Mesothelial cell of epicardium (in vitro differentiated cells): ENCODE measurements at places on chromosomes 4 and X. TPM values are rescaled to one million over a fixed set of nuclear protein-coding genes. Genes with fewer than 3 reads are reported as not detected.

ARHGAP24 gene
- total RNA-seq = 15.0 to 16.7 TPM (median 15.2 TPM) in 3 replicates

ZNF280C gene
- 14.2 to 14.8 TPM (median 14.5 TPM) in 3 replicates for total RNA-seq

CLCN5 gene
- total RNA-seq = 52.0 to 54.7 TPM (median 53.0 TPM) in 3 replicates

SLC49A3 gene
- 10.5 to 13.4 TPM (median 11.6 TPM) in 3 replicates for total RNA-seq

UCP1 gene
- not detected in 3 replicates for total RNA-seq

CLIC2 gene
- total RNA-seq = 0.54 to 2.1 TPM (median 0.97 TPM) in 3 replicates

CPZ gene
- total RNA-seq = 32.0 to 38.6 TPM (median 32.8 TPM) in 3 replicates

CLDN34 gene
- total RNA-seq = 0.71 to 1.1 TPM (median 0.84 TPM) in 3 replicates

RENBP gene
- 7.2 to 8.5 TPM (median 7.2 TPM) in 3 replicates for total RNA-seq

IGFBP7 gene
- 98.5 to 114 TPM (median 107 TPM) in 3 replicates for total RNA-seq

BEX1 gene
- 10.7 to 12.2 TPM (median 10.8 TPM) in 3 replicates for total RNA-seq

ANTXR2 gene
- 61.7 to 63.2 TPM (median 61.9 TPM) in 3 replicates for total RNA-seq

ING2 gene
- 10.1 to 11.4 TPM (median 11.3 TPM) in 3 replicates for total RNA-seq

USP17L26 gene
- total RNA-seq = not detected in 3 replicates

CACNA1F gene
- 0.32 to 0.75 TPM (median 0.47 TPM) in 3 replicates for total RNA-seq

BEND2 gene
- total RNA-seq = not detected in 3 replicates

RNF4 gene
- 59.8 to 63.8 TPM (median 61.0 TPM) in 3 replicates for total RNA-seq

FREM3 gene
- not detected in 3 replicates for total RNA-seq

ANKRD50 gene
- total RNA-seq = 72.0 to 76.5 TPM (median 73.1 TPM) in 3 replicates

SPANXN3 gene
- total RNA-seq = not detected in 3 replicates

MCF2 gene
- 0.11 to 0.16 TPM in 2 of 3 replicates, not detected in the other for total RNA-seq

PAGE2 gene
- total RNA-seq = not detected in 3 replicates

PRSS12 gene
- total RNA-seq = 43.5 to 46.7 TPM (median 46.2 TPM) in 3 replicates

JAKMIP1 gene
- total RNA-seq = not detected in 3 replicates

TBC1D8B gene
- 7.1 to 8.7 TPM (median 7.2 TPM) in 3 replicates for total RNA-seq

AFM gene
- total RNA-seq = not detected in 3 replicates

KIF4A gene
- total RNA-seq = 12.2 to 13.1 TPM (median 12.7 TPM) in 3 replicates

RAB28 gene
- total RNA-seq = 17.9 to 18.9 TPM (median 18.4 TPM) in 3 replicates

RIBC1 gene
- total RNA-seq = 1.2 to 2.0 TPM (median 1.7 TPM) in 3 replicates

TMPRSS11D gene
- not detected in 3 replicates for total RNA-seq

CITED1 gene
- 1.4 to 2.8 TPM (median 1.6 TPM) in 3 replicates for total RNA-seq

GAGE12C gene
- not detected in 3 replicates for total RNA-seq

ARHGAP6 gene
- total RNA-seq = 5.3 to 5.6 TPM (median 5.4 TPM) in 3 replicates

APLN gene
- 0.29 to 0.54 TPM (median 0.33 TPM) in 3 replicates for total RNA-seq

TRIM60 gene
- not detected in 3 replicates for total RNA-seq

EPGN gene
- total RNA-seq = 7.8 to 8.3 TPM (median 8.0 TPM) in 3 replicates
